ENCODE measurements at places on chromosomes 7 and 10.

GRCh38 chr7:107838816-107839565 is 36.0 kb upstream of the SLC26A3 start:
- no peak for DNase-seq

GRCh38 chr10:82680608-82681007 is 805.6 kb downstream of the NRG3 start:
- DNase-seq = no peak

DNA sequence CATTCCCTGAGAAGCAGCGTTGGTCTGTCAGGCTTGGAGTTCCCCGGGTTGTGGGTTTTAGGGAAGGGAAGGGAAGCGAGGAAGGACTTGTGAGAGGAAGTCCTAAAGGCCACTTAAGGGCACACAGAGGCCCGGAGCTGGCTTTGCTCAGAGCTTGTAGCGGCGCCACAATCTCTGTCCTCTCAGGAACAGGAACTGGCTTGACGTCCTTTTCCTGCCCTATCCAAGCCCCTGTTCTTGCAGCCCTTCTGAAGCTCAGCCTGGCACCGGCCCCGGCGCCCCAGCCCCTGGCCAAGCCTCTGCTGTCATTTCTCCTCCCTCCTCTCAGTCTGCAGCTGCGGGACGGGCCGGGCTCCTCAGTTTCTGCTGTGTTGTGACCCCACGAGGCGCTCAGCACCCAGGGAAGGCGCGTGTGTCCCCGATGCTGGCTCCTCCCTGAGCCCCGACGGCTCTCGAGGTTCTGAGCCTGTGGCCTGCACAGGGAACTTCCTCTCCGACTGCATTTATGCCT is at the start of gene GIMAP8:
Gene GIMAP8, plus strand, starts transcription at position 140 of the 511 bp plus-strand sequence. CDS start 16,069 bp downstream, outside the sequence.
- peak; percentile 43 for DNase-seq

- no peak for DNase-seq
These were observed 19.2 kb downstream of the PRXL2A start for GRCh38 chr10:80427541-80427940.

- no peak for DNase-seq
These were observed 128.4 kb downstream of the ABCA13 start for GRCh38 chr7:48299580-48300169.

- no peak for DNase-seq
These were observed 1089.5 kb upstream of the LRRN3 start for GRCh38 chr7:110001254-110001938.

GRCh38 chr10:81116201-81116600 is 578.5 kb downstream of the SH2D4B start:
- DNase-seq = no peak

- no peak for DNase-seq
These were observed 75.0 kb downstream of the GPR141 start for GRCh38 chr7:37758501-37759045.

GRCh38 chr7:98771519-98771918 is 98.3 kb downstream of the TMEM130 start:
- no peak for DNase-seq

GRCh38 chr10:117159390-117159789 is 21.3 kb upstream of the VAX1 start:
- no peak for DNase-seq

- peak; percentile 28 for DNase-seq
These were observed 11.9 kb downstream of the RGR start for GRCh38 chr10:84256510-84257342.

DNA sequence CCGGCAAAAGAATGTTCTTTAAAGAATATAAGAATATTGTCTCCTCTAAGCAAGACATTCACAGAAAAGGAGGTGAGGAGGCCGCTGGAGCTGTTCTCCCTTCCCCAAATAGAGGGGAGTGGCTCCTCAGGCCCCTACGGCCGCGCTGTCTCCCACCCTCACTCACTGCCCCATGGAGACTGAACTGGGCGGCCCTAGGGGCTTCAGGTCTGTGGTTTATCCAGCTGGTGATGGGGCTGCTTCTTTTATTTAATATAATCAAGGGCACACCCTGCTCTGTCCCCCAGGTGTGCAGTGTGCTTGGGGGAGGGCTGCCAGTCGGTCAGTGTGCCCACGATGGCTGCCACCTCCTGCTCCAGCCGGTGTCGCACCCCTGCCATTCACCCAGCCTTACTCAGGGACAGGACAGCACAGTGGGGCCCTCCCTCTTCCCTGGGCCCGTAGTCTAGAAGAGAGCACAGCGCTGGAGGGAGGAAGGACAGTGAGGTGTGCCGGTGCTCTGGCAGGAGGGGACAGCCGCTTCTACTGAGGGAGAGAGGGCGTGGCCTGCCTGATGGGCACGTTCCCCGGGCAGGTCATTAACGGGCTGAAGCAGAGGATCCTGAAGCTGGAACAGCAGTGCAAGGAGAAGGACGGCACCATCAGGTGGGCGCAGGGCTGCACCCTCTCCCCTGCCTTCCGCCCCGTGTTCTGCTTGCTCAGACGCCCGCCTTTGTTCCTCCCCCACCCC is 23.4 kb downstream of the IQCE start:
- DNase-seq = no peak

- DNase-seq = no peak
These were observed 4.4 kb upstream of the ABHD11 start for GRCh38 chr7:73742753-73743641.

DNA sequence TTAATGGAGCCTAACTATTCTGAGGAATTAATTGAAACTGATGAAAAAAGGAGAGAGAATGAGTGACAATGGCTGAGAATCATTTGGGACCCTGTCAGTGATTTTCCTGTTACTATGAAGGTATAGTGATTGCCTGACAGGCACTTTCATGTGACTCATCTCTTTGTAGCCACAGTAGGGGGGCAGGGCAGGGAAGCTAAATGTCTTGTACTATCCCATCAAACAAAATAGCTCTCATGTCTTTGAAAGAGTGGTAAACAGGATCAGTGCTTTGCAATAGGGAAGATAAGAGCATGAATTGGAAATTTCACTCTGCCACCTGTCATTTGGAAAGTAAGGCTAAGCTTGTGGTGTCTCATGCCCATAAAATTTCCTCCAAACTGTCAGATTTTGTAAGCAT is 94.5 kb upstream of the GSDME start:
- no peak for DNase-seq

DNA sequence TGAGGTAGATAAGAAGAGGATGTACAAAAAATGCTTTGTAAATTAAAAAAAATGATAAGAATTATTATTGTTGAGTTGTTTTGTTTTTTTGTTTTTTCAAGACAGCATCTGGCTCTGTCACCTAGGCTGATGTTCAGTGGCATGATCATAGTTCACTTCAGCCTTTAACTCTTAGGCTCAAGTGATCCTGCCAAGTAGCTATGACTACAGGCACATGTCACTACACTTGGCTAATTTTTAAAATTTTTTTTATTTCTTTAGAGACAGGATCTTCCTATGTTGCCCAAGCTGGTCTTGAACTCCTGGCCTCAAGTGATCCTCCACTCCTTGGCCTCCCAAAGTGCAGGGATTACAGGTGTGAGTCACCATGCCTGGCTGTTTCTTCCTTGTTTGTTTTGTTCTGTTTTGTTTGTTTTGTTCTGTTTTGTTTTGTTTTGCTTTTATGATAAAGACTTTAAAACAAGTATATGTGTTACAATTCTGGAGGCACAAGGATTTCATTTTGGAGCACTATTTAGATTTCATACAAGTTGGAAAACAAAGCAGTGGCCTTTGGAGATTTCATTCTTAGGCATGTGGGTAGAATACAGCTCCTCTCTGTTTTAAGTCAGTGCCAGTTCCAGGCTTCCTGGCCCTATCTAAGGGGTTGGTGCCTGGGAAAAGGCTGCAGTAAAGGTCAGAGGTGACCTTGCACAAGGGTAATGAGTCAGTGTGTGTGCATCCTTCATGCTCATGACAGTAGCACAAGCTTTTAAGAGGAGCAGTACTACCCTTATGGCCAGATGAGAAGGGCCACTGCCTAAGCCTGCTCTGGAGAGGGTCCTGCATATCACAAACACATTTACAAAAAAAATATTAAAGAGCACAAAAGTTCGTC is 17.9 kb downstream of the FGFBP3 start:
- DNase-seq = no peak

DNA sequence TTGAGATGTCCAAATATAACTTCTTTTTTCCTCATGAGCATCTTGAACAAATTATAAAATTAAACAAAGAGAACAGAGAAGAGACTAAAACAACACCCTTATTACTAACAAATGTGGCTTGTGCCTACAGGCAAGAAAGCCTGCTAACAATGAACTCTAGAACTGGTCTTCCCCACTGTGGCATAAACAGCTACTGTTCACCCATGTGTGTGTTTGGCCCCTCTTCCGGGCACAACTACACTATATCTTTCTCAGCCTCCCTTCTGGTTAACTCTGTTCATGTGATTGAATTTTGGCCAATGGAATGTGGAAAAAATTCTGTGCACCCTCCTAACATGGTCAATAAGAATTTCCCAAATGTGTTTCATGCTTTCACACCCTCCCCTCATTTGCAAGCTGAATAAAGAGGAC is 117.0 kb downstream of the KBTBD2 start:
- no peak for DNase-seq

DNA sequence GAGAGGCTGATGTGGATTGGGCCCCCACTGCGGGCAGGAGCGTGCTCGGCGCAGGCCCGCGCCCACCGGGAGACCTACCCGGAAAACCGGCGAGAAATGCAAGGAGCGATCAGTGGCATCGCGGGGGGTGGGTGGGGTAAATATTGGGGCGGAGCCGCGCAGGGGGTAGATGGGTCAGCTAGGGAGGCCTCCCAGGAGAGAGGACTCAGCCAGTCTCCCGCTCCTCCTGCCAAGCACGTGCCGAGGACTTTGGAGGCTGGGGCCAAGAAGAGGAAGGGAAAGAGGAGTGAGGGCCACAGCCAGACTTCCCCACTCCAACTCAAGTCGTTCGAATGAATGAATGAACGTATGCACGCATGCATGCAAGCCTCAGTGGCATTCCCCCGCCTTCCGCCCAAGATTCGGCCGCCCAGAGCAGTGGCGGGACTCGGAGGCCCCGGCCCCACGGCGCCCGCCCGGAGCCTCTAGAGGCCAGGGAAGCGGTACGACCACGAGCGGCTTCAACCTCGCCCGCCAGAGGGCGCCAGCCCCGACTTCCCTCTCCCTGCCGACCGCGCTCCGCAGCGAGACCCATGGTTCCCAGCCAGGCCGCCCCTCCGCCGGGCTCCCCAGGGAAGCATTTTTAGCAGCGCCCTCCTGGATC is 3.6 kb downstream of the NPM3 start:
- peak; percentile 83 for DNase-seq

DNA sequence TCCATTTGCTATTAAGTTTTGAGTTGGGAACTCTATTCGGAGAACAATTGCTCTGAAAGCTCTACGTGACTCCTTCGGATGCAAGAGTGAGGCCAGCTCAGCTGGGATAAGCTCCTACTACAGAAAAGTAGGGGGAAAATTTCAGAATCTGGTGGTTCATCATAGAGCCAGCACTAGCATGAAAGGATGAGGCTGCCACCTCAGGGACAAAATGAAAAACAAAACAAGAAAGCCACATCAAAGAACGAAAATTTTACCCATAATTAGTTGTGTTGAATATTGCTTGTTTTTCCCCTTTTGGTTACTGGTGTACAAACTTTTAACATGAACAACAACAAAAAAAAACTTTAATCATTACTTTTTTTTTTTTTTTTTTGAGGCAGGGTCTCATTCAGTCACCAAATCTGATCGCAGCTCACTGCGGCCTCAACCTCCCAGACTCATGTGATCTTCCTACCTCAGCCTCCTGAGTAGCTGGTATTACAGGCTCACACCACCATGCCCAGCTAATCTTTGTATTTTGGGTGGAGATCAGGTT is 39.7 kb upstream of the NFE2L3 start:
- DNase-seq = no peak

- DNase-seq = no peak
These were observed 21.7 kb downstream of the PAPOLB start for GRCh38 chr7:4840079-4840501.

DNA sequence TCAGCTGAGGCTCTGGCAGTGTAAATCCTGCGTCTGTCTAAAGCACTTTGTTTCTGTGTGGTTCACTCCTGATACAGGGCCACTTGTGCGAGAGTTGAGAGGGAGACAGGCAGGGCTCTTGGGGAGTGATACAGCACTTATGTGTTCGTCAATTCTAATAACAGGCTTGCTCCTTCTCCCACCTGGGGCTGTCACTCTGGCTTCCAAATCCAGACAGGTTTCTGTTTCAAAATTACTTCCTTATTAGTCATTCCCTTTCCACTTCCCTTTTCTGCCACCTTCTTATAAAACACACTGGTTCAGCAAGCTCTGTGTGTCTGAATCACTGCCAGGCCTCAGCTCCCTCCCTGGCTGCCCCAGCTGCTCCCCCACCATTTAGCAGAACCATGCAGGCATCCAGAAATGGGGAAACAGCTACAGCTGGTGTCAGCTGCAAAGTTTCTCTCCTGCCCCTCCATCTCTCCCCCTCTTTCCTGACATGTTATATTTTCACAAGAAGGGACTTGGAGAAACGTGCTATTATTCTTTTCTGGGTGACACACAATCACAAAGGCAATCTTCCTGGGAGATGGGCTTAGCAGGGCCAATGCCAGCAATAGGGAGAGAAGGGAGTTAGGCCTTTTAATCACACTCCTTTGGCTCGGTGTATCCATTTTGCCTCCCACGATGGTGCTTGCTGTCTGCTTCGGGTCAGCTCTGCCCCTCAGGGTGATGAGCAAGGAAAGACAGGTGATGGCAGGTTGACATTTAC is 58.4 kb upstream of the ZNRF2 start:
- no peak for DNase-seq

DNA sequence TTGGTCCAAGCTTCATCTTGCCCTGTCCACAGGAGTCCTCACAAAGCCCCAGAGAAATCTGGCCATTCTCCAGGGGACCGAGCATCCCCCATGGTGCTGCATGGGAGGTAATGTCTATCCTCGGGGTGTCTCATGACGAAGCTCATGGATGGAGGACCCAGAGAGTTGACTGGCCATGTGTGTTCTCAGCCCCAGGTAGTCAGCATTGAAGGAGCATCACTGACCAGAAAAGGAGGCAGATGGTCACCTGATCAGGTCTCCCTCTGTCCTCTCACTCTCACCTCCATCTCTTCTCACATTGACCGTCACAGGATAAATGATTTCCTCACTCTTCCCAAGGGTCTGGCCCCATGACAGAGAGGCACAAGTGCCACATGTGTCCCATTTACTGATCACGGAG is 33.4 kb upstream of the GDF10 start:
- no peak for DNase-seq

GRCh38 chr7:5670183-5670935 is 111.1 kb downstream of the RNF216 start:
- no peak for DNase-seq

DNA sequence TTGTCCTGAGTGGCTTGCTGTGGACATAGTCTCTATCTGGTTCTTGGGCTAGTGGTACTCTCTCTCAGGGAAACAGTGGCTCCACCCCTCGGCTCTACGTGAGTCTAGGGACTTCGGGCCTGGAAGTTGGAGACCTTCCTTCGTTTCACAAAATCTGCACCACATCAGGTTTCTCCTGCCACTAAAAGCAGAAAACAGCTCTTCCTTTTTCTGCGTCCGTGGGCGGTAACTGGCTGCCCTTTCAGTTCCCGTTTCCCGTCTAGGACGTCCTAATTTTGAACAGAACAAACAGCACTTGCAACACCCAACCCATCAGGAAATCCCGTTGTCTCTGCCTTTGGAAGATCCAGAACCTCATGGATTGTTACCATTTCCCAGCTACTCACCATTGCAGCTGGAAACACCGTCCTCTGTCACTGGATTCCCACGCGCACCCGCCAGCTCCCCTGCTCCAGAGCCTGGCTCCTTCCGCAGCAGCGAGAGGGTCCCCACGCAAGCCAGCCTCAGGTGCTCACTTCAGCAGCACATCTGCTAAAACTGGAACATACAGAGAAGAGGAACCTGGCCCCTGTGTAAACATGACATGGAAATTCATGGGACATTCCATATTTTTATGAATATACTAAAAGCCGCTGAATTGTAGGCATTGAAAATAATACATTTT is 311.4 kb upstream of the AKR1E2 start:
- no peak for DNase-seq

- DNase-seq = no peak
These were observed 39.4 kb downstream of the ZCCHC24 start for GRCh38 chr10:79405995-79406515.
